ENCODE measurements at places on chromosomes 13 and 19.

DNA sequence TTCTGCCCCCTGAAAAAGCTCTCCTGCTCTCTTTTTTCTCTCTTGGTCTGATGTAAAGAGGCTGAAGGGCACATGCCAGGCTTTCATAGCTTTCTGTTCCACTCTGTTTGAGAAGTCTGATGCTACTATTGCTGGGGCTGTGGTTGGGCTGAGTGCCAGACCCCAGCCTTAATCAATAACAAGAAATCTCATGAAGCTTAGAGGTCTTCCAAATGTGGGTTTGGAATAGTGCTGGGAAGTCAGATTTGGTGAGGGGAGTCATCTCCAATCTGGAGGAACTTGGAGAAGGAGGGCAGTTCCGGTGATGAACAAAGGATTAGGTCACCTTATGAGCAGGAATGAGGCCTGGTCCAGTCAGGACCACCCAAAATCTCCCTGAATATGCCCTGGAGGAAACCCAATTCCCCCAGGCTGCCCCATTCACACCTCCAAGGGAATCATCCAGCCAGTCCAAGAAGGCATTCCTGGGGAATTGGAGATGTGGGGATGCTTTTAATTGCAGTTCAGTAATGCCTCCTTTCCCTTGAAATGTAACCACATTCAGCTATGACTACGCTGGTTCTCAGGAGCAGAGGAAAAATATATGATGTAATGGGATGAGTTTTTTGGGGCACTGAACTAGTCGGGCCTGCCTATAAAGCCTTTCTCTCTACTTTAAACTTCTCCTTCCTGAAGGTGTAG lies 102.0 kb downstream of the STARD13 start:
- no peak for DNase-seq

GRCh38 chr19:45439569-45440258 lies 16.0 kb upstream of the ERCC1 start:
- DNase-seq = peak; percentile 95

DNA sequence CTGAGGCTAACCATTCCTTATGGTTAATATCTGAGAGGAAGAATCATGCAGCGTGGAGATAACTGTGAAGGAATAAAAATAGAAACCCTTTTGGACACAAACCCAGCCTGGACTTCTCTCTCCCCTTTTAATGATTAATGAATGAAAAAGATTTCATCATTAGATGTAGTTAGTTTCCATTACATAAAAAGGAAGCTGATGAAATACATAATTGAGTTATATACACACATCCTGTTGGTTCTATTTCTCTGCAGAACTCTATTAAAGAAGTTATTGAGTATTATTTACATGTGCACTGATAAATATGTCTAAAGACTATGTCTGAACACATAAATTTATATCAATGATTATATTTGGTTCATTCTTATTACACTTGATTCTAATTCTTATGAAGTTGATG lies 465.3 kb downstream of the GPC5 start:
- no peak for DNase-seq

- DNase-seq = no peak
These were observed 7.4 kb upstream of the SPACA4 start for GRCh38 chr19:48598996-48599700.
